Activated T-helper 1 cell treated with anti-CD3 and anti-CD28 coated beads, Interleukin-2, amount 50 U/mL, for 16 hours (primary cell): ENCODE measurements at places on chromosomes 7 and 10.

DNA sequence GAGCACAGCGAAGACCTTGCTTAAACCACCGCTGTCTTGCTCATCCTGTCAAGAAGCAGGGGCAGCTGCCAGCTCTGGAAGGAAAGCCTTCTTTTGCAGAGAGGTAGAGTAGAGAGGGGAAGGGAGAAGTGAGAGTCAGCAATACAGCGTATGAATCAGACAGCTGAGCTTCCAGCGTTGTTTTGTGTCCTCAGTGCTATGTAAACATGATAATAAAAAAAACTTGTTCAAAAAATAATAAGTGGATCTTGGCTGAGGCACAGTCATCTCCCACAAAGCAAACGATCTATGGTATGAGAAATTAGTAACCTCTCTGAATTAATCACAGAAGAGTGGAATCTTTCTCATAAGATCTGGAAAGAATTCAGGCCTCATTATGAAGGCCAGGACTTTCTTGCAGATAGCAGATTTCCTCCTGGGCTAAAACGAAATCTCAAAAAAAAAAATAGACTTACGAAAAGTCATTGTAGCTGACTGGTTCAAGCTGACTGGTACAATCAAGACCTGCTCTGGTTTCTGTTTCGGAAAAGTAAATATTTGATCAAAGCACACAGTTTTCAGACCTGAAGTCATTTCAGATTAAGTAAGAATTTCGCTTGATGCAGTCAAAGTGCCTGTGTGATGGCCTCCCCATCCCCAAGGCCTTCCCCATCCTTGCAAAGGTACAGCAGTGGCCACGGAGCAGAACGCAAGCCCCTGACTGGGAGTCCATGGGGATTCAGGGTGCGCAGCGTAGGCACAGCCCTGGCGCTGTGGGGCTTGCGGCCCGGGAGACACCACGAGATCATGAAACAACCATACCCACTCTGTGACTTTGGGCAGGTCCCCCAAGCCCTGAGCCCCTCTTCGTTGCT lies 29.4 kb downstream of the CHST15 start:
- DNase-seq = no peak

- no peak for DNase-seq
These were observed 47.9 kb downstream of the FHIP2A start for GRCh38 chr10:114869520-114869892.

GRCh38 chr7:32022966-32023365 lies 47.2 kb downstream of the PDE1C start:
- no peak for DNase-seq

- no peak for DNase-seq
These were observed 5.7 kb downstream of the DLX5 start for GRCh38 chr7:97018791-97019531.

GRCh38 chr7:75762350-75762917 lies 9.6 kb downstream of the CCL26 start:
- no peak for DNase-seq

DNA sequence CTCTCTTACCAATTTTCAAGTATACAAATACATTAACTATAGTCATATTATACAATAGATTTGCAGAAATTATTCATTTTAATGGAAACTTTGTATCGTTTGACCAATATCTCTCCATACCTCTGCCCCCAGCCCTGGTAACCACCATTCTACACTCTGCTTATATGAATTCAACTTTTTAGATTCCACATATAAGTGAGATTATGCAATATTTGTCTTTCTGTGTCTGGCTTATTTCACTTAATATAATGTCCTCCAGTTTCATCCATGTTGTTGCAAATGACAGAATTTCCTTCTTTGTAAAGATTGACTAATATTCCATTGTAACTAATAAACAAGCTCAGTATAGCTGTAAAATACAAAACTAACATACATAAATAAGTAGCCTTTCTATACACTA lies 55.4 kb downstream of the A1CF start:
- no peak for DNase-seq

DNA sequence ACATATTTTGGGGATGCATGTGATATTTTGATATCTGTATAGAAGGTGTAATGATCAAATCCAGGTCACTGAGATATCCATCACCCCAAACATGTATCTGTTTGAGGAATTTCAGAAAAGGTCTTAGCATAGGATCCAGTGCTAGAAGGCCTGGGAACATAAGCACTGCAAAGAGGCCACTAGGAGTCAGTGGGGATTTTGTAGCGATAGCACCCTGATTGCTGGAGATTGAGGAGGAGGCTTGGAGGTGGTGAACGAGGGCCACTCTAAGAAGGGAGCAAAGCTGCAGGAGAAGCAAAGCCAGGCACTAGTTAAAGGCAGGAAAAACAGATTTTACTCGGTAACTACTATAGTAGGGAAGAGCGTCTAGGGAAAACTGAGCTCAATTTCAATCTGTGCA lies 324.0 kb downstream of the LHFPL3 start:
- no peak for DNase-seq

DNA sequence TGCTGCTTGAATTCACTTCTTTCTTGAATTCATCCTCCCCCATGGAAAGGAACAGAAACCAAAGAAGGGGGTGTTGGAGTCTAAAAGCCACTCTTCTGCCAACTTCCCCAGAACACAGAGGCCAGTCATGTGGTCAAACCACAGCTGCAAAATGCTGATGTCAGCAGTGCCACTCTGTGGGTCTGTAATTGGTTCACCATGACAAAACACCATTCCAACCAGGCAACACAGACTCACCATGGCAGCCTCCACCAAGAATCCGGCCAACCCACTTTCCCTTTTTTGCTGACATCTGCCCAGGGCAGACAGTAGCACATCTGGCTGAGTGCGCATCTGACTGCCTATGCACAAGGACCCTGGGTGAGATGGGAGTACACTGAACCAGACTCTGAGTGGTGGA lies 16.8 kb downstream of the OSBPL3 start:
- no peak for DNase-seq

GRCh38 chr10:65396997-65397396 lies 1528.8 kb upstream of the LRRTM3 start:
- no peak for DNase-seq

- DNase-seq = no peak
These were observed 144.5 kb downstream of the RNF216 start for GRCh38 chr7:5636914-5637313.

GRCh38 chr7:138387755-138388475 lies 72.1 kb upstream of the TRIM24 start:
- no peak for DNase-seq

DNA sequence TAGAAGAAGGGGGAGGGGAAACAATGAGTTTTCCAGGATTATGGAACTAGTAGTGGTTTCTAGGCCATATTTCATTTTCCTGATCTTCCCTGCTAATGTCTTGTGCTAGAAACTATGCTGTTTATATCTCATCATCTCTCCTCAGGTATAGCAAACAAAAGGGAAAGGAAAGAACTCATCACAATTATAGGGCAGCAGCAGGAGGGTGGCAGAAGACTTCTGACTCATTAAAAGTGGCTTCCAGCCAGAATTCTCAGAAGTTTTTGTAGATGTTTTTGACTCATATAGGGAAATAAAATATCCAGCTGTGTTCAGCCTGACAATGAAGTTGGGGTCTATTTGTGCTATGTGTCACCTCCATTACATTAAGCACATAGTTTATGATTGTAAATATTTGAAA lies 6.5 kb downstream of the AHR start:
- no peak for DNase-seq

DNA sequence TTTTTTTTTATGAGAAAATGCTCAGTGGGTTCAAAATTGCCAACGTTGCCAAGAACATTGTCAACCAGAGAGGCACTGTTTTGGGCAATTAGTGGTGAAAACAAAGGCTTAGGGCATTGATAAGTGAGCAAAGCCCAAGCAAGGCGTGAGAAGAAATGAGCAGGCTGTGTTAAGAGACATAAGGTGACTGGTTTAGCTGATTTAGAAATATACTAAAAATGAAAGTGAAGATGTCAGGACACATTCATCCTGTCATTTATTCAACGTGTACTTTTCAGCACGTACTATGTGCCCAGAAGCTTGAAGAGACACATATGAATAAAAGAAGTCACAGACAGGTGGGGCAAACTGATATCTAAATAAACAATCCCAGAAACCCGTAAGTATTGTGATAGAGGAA lies 31.8 kb downstream of the AOAH start:
- DNase-seq = no peak

DNA sequence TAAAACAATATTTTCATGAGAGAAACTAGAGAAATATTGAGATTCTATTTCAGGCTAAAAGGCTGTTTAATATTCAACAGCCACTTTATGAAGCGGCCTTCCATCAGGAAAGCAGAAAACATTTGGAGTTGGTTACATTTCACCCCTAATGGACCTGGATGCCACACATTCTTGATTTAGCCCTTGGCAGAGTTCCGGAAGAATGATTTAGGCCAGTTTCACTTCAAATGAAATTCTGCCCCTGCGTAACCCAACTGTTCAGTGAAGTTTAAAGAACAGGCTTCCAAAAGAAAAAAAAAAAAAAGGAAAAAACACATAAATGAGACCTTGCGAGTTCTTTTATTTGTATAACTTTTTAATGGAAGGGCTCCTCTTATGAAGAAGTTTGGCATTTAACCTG lies 239.2 kb upstream of the AKR1E2 start:
- DNase-seq = no peak

DNA sequence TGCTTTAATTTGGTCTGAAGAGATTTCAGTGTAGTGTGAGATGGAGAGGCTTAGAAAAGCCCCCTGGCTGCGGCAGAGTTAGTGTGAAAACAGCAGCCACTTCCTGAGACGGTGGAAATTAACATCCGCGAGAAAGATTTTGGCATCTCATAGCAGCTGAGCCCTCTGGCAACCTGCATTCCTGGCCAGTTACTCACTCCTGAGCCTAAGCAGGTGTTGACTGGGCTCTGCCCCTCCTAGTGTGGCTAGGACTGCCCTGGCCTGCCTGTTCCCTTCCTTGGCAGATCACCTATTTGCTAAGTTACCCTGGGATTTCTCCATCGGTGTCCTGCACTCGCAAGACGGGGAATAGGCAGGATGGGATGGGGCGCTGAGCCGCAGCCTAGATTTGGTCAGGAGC lies 57.6 kb upstream of the LMTK2 start:
- DNase-seq = no peak

- no peak for DNase-seq
These were observed 24.6 kb upstream of the WNT16 start for GRCh38 chr7:121304102-121304658.

DNA sequence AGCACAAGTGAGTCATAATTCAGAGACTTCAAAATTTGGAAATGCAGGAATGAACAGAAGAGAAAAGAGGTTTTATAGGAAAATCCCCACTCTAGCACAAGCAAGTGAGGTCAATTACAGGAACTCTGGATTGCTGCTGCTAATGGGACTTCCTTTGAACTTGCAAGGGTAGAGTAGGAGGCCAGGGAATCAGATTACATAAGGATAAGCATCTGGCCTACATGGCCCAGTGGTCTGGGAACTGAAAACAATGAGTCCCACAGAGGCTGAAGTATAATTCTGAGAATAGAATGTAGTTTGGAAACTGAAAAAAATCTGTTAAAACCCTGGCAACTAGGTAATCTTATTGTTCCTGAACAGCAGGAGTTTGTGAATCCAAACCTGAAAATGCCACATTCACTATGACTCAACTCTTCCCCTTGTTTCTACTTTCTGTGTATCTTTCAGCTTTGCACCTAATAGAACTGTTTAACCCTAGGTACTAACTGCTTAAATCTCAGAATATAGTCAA lies 66.5 kb downstream of the CTNNA3 start:
- no peak for DNase-seq

- no peak for DNase-seq
These were observed 33.7 kb upstream of the TMEM26 start for GRCh38 chr10:61486738-61487396.

DNA sequence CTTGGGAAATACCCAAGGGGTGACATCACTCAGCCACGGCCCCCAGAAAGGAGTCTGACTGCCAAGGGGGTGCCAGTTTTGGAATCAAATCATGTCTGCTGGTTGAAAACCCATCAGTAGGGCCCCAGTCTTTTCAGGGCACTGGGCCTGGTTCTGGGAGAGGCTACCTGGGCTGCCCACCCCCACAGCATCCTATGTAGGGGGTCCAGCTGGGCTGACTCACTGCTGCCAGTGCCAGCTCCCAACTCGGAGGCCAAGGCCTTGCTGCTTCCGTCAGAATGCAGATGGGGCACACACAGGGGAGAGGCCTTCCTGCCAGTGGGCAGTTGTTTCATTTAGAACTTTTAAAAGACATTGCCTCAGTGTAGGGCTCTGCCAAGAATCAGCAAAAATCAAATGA lies 39.5 kb upstream of the DMBT1 start:
- no peak for DNase-seq

DNA sequence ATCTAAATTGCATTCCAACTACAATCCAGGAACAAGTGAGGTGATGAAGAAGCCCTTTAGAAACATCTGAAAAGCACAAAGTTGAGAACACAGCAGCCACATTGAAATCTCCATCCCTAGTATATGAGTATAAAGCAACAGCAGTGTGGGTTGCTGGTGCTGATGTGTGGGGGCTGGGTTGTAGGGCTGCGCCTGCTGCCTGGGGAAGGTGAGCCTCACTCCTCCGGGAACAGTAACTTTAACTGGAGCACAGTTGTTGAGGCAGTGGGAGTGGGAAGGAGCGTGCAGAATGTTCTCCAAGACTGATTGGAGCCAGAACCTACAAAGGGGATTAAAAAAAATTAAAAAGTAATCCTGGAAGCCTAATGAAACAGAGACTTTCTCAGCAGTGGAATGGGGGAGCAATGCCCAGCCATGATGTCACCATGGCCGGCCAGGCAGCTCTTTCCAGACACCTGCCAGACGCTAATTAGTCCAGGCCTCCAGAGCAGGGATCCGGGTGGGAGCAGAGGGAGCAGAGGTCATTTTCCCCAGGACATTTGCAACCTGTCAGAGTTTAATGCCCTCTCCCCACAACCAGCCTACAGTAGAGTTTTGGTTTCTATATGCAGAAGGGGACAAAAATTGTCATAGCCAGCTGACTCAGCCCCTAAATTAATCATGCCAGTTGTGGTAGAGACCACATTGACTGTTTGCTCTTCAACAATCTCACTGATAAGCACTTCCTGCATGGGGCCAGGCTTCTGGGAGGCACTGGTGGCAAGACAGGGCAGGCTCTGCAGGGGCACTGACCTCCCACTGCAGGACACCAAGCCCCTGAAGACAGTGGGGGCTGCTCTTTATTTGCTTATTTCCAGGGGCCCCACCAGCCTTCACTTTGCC lies 133.0 kb upstream of the ZNF32 start:
- no peak for DNase-seq

DNA sequence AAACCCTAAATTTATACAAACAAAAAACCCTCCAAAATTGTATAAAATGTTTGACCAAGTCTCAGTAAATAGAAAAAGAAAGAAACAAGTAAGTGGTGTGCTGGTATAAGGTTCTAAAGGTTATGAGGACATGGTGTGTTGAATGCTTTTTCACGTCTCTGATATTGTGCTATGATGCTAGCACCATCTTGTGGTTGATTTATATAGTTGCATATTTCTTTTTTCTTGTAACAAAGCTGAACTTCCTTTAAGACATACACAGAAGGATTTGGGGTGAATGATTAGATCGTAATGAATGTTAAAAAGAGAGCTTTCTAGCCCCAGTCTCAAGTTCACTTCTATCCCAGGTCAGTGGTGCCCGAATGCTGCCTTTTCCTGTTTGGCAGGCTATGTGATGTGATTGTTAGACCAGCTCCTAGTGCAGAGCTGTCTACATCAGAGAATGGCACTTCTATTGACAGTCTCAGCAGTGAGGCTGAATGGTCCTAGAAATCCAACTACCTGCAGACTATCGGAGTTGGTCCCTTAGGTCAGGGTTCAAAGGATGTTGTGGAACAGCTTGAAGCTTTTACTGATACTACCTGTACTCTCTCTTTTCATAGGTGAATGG lies 25.0 kb downstream of the VTI1A start:
- no peak for DNase-seq
